ENCODE measurements at places on chromosomes 11 and 22.

- DNase-seq: no peak
Observed at GRCh38 chr11:131378931-131379330, 8.5 kb downstream of the NTM start.

DNA sequence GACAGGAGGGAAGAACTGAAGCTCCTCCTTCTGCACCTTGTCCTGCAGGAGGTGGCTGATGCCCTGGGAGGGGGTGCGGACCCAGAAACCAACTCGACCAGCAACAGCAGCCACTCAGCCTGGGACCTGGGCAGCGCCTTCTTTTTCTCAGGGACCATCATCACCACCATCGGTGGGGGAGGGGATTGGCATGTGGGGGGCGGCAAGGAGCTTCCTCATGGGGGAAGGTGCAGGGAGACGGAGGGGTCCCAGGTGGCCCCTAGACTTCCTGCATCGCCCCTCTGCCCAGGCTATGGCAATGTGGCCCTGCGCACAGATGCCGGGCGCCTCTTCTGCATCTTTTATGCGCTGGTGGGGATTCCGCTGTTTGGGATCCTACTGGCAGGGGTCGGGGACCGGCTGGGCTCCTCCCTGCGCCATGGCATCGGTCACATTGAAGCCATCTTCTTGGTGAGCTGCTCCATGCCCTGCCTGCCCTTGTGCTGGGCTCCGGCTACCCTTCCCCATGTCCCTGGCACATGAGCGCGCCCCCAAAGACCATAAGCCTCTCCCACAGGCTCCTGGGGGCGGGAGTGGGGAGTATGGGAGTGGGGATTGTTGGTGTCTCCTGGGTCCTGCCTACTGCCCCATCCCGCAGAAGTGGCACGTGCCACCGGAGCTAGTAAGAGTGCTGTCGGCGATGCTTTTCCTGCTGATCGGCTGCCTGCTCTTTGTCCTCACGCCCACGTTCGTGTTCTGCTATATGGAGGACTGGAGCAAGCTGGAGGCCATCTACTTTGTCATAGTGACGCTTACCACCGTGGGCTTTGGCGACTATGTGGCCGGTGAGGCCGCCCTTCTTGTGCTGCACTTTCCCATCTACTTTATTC, 3.1 kb upstream of the CATSPERZ start:
- no peak for DNase-seq

GRCh38 chr22:38554281-38554680, 15.7 kb downstream of the DMC1 start:
- DNase-seq: no peak

DNA sequence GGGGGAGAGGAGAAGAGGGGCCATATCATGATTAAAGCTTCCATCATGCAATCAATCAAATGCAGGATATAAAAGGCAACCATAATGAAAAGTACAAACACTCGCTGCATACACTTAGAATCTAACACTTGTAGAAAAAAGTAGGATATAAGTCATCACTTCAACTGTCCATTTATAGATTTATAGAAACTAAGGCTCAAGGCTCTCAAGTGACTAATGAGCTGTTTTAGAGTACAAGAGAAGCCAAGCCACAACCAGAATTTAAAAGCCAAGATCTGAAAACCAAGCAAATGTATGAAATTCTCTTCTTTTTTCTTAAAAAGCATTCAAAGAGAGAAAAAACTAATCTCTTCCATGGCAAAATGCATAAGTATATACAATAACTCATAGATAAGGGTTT, 160.2 kb upstream of the BLID start:
- no peak for DNase-seq

DNA sequence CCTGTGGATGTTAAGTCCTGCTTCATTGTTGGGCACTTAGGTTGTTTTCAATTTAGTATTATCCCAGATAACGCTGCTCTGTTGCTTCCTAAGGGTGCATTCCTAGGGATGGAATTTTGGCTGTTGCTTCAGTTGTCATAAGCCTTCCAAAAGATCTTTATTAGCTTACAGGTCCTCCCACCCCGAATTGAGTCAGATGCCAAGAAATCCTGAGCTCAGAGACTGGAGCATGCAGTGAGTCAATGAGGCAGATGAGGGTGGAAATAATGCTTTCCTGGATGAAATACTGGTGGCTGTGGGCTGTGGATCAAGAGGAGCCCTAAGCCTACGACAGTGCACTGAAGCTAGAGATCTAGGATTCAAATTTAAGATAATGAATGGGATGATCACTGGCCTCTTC, 10.7 kb upstream of the IL18BP start:
- DNase-seq: no peak

DNA sequence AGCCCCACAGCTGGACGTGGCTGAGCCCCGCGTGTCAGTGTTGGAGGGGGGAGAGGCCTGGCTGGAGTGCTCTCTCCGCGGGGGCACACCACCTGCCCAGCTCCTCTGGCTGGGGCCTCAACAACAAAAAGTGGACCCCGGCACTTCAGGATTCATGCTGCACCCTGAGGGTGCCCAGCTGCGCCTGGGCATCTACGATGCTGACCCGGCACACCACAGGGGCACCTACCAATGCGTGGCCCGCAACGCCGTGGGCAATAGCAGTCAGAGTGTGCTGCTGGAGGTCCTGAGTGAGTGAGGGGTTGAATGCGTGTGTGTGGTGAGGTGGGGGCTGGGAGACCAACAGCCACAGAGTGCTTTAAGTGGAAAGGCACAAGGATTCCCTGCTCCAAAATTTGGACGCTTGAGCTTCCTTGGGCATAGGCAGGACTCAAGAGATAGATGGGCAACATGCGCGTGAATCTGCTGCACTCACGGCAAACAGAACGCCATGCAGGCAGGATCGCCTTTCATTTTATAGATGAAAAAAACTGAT, 7.6 kb downstream of the VSIG10L2 start:
- no peak for DNase-seq

DNA sequence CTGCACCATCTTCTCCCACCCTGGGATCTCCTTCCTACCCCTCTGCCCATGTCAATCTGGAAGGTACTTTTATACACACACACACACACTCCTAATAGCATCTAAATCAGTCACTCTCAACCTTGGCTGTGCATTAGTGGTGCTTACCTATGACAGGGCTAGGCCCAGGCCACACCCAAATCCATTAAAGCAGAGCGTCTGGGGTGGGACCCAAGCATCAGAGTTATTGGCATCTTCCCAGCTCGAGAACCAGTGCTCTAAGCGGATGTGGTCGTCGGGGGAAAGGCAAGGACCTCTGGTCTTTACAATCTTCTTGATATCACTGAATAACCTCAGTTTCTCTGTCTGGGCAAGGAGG, 194.6 kb downstream of the TRIM29 start:
- no peak for DNase-seq

DNA sequence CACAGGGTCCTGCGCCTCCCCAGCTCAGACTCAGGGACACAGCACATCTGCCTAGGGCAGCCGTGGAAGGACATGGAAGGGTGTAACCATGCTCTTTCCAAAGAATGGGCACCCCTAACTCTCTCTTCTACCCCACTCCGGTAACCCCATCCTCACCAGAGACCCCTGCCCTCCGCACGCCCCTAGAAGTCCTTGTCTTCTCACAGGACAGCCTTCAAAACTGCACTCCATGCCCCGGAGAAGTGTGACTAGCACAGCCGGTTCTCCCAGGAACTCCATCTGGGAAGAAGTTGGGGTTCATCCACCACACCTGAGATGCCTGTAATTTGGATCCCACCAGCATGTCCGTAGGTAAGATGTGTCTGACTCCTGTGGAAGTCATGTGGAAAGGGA, 25.0 kb downstream of the P2RY2 start:
- no peak for DNase-seq

DNA sequence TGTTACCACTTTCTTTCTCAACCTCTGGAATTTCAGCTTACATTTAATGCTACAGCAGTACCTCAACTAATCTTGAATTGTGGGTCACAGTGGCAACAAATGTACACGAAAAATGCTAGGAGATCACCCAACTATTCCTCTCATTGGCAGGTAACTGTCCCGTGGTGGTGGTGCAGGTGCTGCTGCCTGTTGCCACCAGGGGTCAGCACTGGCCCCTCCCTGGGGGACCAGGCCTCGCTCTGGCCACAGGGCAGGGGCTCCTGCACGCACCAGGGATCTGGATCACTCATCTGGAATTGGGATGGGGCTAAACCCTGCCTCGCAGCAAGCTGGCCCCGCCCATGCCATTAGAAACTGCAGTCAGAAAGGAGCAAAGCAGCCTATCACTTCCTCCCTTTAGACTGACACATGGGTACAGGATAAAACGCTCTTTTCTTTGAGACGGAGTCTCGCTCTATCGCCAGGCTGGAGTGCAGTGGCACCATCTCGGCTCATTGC, 6.9 kb upstream of the POLDIP3 start:
- DNase-seq: peak; percentile 27

- DNase-seq: no peak
Observed at GRCh38 chr22:30362651-30363281, 6.0 kb downstream of the CCDC157 start.

- DNase-seq: no peak
Observed at GRCh38 chr11:83656796-83657330, 370.7 kb upstream of the CCDC90B start.

DNA sequence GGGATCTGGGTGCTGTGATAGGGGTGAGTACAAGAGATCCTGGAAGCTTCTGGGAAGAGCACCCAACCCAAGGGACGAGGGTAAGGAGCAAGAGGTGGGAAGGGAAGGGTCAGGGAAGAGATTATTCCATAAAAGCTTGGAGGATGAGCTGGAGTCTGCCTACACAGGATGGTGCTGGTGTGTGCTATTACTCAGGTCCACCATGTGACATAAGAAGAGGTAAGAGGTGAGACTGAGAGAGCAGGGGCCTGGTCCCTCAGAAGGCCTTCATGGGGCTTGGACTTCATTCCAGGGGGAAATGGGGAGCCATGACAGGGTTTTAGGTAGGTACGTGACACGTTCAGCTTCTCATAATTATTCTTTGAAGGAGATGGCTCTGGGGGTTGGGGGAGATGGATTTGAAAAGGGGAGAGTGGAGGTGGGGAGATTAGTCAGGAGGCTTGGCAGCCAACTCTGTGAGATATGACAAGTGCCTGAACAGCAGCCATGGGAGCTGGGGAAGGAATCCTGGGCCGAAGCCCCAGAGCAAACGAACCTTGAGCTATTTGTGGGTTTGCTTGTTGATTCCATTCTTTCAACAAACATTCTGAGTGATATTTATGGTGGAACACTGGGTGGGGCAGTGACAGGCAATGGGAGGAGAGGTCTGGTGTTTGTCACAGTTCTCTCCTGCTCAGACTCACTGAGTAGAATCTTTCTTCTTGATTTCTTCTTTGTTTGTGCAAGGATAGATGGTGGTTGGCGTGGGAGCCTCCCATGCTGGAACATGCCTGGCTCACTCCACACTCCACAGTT, 11.2 kb upstream of the NCAM1 start:
- no peak for DNase-seq

- peak; percentile 80 for DNase-seq
Observed at GRCh38 chr11:64971421-64972233, at the start of gene MAJIN. TSS of gene MAJIN (minus strand) at chr11:64972108. CDS start at chr11:64959405, 12,703 bp downstream.

DNA sequence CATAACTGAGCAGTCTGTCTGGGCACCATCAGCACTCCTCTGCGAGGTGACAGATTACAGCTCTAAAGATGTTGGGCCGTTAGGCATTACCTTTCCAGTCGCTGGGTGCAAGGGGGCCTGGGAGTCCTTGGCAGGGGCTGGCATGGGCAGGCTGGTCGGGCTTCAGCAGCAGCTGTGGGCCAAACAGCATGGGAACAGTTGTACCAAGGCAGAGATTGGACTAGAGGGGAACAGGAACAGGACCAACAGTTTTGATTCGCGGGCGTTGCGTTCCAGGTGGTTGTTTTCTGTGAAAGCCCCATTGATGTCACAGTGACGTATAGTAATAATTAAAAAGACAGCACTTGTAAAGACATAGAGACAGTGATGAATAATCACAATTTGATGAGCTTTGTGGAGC, 25.8 kb upstream of the B3GAT1 start:
- DNase-seq: no peak

- no peak for DNase-seq
Observed at GRCh38 chr11:96278039-96278897, 64.7 kb downstream of the MAML2 start.

DNA sequence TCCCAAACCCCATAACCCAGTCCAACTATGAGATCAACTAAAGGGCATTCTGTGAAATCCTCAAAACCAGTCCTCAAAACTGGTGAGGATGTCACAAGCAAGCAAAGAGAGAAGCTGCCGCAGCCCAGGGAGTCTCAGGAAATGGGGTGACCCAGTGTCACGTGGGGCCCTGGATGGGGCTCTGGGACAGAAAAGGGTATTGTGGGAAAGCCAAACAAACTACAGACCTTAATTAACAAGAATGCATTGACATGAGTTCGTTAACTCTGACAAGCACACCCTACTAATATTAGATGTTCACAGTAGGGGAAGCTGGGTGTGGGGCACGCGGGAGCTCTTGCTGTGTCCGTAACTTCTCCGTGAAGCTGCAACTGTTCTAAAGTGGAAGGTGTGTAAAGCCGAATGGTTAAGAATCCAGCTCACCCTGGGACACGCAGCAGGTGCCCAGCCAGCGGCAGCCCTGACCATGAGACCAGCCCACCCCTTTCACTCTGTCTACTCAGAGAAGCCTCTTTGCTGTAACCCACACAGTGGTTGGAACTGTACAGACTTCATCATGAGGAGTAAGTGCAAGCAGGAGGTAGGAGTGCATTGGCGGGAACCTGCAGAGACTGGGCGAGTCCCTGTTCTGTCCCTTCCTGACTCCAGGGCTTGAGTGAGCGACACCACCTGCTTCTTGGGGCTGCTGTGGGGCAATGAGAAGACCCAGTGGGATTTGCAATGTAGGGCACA, 17.9 kb downstream of the LINC01488 start:
- DNase-seq: no peak

DNA sequence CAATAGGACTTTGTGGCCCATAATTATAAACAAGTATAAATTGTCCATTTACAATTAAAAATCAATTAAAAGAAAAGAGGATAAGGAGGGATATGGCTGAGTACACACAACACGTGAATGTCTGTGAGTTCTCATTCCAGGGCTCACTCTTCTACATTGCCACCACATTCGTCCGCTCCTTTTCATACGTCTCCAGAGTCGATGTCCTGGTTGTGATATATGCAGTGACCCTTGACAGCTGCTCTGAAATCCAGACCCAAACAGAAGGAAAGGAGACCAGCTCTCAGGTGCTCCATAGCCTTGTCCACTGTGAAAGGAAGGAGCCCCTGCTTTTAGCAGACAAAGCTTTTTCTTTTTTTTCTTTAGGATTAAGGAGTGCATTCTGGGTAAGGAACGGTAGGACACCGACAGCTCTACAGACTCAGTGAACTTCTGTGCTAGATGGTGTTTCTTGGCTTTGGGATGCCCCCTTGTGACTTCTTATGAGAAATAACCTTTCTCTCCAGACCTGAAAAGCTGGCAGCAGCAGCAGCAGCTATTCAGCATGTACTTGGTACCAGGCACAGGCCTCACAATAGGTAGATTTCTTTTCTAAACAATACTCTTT, 19.7 kb upstream of the DNAJB13 start:
- DNase-seq: no peak

GRCh38 chr22:30885001-30885366, 83.6 kb downstream of the MORC2 start:
- no peak for DNase-seq

GRCh38 chr11:119511614-119512306, 88.8 kb upstream of the THY1 start:
- no peak for DNase-seq

- no peak for DNase-seq
Observed at GRCh38 chr11:74695705-74696280, 35.4 kb downstream of the CHRDL2 start.

- no peak for DNase-seq
Observed at GRCh38 chr11:66625752-66626149, 9.3 kb downstream of the RBM14 start.

- no peak for DNase-seq
Observed at GRCh38 chr11:19474211-19474610, 233.5 kb upstream of the E2F8 start.

Measured in stimulated activated naive CD4-positive, alpha-beta T cell treated with Interleukin-2 at 50 U/mL for 16 hours (primary cell).